ENCODE measurements at places on chromosomes 4 and X.

DNA sequence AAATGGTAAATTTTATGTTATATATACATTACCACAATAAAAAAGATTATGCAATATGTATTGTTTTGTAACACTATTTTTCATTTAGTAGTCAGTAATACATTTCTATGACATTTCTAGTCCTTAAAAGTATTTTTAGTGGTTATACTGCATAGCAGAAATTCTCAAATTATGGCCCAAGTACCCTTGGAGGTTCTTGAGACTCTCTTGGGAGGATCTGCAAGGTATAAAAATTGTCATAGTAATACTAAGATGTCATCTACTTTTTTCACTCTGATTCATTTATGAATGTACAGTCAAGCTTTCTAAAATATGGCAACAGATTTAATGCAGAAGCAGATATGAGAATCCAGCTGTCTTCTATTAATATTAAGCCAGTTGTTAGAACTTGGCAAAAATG lies 138.6 kb upstream of the NAP1L5 start:
- DNase-seq, result no peak

DNA sequence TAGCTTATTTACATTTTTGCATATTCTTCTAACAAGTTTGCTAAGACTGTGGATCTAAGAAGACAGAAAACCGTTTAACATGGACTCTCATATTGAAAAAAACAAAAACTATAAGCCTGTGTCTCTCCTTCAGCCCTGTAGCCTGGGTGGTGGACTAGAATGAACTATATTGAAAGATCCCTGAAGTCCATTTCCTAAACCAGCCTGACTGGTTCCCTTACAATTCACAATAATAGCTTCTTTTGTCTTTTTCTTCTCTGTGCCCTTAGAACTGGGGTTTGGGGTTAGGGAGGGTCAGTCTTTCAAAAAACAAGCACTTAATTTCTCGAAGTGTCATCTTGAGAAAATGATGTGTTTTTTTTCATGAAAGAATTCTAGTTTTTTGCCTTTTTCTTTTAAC lies 59.0 kb downstream of the GSTCD start:
- no peak for DNase-seq

GRCh38 chrX:73877687-73878086 lies 314.7 kb downstream of the CHIC1 start:
- no peak for DNase-seq

GRCh38 chr4:53059256-53059655 lies 197.1 kb downstream of the RASL11B start:
- no peak for DNase-seq

DNA sequence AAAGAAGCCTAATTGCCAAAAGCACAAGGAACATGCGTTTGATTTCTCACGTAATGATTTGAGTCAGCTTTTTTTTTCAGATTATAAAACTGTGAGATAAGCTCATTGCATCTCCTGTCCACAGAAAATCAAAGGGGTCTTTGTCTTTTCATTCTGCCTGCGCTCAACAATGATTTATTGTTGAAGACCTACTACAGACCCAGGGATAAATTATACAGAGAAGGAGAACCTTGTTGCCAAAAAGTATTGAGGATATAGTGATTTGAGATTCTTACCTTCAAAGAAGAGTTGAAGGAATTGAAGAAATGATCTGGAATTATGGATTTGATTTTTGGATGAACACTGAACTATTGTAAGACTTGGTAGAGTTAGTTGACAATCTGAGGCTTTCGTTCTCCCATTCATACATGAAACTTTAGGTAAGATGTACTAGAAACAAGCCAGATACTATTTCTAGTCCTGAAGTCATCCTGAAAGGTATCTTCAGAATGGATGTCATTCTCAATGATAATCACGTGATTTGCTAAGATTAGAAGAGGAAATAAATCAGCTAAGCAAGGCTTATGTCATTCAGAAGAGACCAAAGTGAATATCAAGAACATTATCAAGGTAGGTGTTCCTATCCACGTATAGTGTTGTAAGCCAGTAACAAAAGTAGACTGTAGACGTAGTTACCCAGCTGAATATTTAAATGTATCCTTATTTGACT lies 71.1 kb upstream of the SCOC start:
- DNase-seq, result no peak

- no peak for DNase-seq
Observed at GRCh38 chr4:1416948-1417260, 10.7 kb upstream of the NKX1-1 start.

DNA sequence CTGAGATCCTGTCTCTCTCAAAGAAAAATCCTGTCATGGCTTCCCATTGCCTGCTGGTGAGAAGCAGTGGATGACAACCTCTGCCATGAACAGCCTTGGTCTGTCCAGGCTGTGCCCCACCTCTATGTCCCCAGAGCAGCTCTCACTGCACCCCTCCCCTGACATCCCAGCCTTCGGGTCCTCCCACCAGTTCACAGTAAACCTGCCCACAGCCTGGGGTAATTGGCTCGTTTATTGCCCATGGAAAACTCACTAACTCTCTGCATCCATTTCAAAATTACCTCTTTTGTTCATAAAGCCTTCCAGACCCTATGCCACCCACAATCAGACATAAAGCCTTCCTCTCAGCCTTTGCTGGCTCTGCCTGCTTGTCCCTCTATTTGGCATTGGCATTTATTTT lies 10.7 kb upstream of the HMGB3 start:
- DNase-seq, result no peak

DNA sequence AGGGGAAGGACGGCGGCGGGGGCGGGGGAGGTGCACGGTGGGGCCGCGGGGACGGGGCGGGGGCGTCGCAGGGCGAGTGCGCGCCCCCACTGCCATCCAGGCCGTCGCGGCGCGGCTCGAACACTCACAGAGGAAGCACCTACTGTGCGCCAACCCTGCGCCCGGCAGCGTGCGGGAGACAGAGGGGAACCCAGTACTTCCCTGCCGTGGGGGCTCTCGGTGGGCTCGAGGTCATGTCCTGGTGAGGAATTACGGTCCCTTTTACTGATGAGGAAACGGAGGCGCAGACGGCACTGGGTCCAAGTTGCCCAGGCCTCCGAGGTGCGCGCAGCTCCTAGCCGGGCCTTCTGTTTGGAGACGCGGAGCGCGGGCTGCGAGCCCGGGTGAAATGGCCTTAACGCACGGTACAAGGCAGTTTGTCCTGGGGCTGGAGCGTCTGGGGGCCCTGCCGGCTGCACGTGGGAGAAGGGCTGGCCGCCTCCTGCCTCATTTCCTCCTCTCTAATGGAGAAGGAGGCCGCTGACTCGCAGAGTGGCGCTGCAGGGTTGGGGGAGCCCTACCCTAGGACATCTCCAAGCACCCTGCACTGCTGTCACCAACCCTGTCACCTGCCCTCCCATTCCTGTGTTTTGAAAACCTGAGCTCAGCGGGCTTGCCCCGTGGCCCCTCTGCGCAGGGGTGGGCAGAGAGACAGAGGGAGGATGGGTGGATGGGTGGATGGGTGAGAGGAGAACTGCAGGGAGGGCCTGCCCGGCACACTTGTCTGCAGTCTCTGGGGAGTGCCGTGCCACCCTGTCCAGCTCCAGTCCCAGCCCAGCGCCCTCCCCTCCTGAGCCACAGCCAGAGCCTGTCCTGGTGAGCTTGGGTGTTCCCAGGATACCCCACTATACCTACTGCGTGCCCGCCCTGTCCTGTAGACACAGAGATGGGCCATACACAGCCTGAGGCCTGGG lies 106.0 kb downstream of the ADRA2C start:
- DNase-seq, result no peak

DNA sequence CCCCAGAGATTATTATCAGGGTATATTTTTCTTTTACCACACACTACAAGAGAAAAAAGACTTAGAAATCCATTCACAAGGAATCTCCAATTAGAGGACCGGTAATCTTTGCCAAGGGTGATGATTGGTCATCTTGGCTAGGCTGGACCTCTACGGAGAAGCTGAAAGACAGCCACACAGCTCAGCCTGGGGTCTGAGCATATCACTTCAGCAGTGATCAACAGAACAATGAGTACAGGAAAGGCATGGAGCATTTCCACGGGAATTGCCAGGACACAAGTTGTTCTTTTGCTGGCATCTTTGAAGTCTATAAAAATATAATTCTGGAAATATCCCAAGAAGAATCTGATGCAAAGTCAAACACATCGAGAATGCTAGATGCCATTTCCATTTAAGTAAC lies 191.5 kb downstream of the TENM3 start:
- DNase-seq, result no peak

DNA sequence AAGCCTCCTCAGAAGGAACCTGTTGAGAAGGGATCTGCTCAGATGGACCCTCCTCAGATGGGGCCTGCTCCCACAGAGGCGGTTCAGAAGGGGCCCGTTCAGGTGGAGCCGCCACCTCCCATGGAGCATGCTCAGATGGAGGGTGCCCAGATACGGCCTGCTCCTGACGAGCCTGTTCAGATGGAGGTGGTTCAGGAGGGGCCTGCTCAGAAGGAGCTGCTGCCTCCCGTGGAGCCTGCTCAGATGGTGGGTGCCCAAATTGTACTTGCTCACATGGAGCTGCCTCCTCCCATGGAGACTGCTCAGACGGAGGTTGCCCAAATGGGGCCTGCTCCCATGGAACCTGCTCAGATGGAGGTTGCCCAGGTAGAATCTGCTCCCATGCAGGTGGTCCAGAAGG lies 22.9 kb downstream of the REST start:
- DNase-seq, result no peak

DNA sequence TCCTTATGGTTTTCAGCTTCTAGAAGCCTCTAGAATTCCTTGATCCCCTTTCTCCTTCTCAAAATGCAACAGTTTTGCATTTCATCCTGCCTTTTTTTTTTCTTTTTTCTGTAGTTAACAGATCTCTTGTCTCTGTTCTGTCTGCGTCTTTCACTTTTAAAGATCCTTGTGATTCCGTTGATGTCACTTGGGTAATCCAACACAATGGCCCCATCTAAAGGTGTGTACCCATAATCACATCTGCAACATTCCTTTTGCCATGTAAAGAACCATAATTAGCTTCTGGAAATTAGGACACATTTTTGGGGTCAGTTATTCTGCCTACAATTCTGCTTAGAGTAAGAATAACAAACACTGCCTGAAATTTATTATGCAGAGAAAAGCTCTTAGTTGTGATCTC lies 1180.9 kb upstream of the ADGRL3 start:
- DNase-seq, result no peak

- DNase-seq, result no peak
Observed at GRCh38 chr4:165553221-165553810, 174.5 kb downstream of the CPE start.

- DNase-seq, result no peak
Observed at GRCh38 chr4:159144112-159144694, 41.3 kb downstream of the RAPGEF2 start.

DNA sequence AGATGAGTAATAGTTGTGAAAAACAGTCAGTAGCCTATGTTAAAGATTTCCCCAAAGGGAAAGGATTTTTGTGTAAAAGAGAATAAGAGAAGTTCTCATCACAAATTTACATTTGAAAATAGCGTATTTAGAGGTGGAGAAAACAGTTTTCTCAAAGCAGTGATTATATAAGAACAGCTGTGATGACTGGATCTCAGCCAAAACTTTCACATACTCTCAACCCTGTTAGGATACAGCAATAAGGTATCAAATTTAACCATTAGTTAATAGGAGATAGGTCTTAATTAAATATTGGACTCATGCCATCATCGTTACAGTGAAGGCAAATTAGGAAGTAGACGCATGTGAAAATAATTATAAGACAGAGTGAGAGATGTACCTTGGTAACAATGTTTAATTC lies 622.7 kb downstream of the PCDH18 start:
- no peak for DNase-seq

GRCh38 chr4:100489305-100489704 lies 28.5 kb downstream of the EMCN start:
- DNase-seq, result no peak

GRCh38 chr4:112938461-112939058 lies 110.9 kb upstream of the ANK2 start:
- no peak for DNase-seq

DNA sequence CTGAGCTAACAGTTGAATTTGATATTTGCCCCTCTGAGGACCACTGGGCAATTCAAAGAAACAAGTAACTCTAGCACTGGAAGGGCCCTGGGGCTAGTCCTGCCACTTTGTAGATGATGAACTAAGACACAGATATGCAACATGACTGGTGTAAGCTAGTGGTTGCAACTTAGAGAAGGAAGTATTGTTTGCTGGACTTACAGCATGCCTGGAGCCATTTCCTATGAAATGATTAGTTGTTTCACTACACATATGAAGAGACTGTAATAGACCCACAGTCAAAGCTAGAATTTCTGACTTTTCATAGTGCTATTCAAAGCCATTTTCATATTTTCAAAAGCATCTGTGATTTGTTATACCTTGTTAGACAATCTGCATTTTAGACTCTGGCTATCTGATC lies 96.2 kb downstream of the TSPAN7 start:
- DNase-seq, result no peak

- DNase-seq, result no peak
Observed at GRCh38 chr4:101321481-101322042, 25.8 kb downstream of the PPP3CA start.

GRCh38 chrX:39016556-39016955 lies 215.3 kb downstream of the MID1IP1 start:
- DNase-seq, result no peak

GRCh38 chr4:78059524-78059889 lies 2.4 kb downstream of the FRAS1 start:
- no peak for DNase-seq

GRCh38 chrX:115897956-115898355 lies 272.6 kb upstream of the AGTR2 start:
- DNase-seq, result no peak
